ENCODE measurements at places on chromosomes 4 and X.

DNA sequence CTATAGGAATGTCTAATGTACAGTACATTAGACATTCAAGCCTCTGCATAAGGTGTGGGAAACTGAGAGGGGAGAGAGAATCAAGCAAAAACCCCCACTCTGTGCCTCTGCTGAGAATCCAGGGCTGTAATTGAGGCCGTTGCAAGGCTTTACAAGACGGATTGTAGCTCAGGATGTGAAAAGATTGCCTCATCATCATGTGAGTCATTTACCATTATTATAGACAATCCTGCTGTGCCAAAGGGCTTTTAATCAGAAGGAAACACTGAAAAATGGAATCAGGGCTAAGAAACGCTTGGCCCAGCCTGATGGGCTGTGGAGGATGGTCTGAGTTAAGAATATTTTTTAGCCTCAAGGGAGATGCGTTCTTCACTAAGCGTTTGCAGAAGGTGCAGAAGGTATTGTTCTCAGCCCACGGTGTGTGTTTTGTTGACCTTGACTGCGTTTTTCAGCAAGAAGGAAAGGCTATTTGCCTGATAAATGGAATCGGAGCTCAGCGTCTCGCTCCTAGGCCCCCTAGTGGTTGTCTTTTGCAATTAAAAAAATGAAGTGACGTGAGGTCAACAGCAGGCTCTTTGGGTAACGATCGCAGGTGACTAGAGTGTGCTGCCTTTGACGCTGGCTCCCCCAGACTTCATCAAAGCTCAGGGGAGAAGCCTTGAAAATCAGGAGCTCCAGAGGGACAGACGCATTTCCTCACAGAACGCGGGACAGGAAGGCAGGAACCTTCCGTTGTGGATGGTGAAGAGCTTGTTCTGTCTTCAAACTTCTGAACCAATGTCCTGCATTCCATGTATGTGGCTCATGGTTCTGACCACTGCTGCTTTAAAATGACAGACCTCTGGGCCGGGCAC, 18.1 kb upstream of the CHRNA9 start:
- peak; percentile 95 for DNase-seq

GRCh38 chr4:179307297-179308136, 1865.3 kb upstream of the AGA start:
- peak; percentile 21 for DNase-seq

GRCh38 chr4:176660561-176660960, 132.2 kb downstream of the VEGFC start:
- no peak for DNase-seq

DNA sequence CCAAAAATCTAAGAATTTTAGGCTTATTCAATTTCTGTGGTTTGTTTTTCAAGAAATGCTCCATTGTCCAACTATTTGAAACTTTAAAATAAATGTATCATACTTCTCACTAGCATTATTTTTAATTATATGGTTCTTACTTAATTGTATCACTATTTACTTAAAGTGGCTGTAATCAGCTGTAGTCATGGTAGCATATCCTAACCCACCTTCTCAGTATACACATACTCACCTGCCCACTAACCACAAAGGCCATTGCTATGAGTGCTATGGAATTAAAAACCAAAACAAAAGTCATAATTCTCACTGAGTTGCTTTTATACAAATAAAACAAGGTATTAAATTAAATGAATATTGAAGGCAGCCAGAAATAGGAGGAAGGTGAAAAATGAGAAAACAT, 5.0 kb downstream of the FBXO8 start:
- DNase-seq, result no peak

DNA sequence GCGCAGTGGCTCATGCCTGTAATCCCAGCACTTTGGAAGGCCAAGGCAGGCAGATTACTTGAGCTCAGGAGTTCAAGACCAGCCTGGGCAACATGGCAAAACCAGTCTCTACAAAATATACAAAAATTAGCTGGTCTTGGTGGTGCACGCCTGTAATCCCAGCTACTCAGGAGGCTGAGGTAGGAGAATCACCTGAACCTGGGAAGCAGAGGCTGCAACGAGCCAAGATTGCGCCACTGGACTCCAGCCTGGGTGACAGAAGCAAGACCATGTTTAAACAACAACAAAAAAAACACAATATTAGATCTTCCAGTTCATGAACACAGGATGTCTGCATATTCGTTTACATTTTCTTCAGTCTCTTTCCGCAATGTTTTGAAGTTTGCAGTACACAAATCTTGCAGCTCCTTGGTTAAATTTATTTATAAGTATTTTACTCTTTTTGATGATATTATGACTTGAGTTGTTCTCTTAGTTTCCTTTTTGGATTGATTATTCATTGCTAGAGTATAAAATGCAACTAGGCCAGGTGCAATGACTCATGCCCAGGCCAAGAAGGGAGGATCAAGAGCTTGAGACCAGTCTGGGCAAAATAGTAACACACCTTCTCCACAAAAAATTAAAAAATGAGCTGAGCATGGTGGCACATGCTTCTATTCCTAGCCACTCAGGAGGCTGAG, 30.4 kb upstream of the ABCG2 start:
- DNase-seq, result no peak

DNA sequence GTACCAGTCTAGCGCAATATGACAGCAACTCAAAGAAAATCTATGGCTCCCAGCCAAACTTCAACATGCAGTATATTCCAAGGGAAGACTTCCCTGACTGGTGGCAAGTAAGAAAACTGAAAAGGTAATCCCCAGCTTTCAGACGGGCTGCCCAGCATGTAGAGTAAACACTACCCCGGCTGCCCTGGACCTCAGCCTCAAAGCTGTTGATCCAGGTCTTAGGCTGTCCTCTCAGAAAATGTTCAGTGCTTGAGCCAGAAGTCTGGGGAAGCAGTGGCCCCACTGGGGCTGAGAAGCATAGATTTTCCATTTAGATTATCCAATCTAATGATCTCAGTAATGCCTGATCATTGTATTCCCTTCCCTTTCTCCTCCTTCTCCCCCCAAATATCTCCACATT, 21.9 kb downstream of the BMX start:
- DNase-seq, result no peak

GRCh38 chrX:153622661-153623309, 23.8 kb upstream of the CCNQ start:
- DNase-seq, result no peak

- DNase-seq, result peak; percentile 55
These were observed 73.8 kb upstream of the FREM3 start for GRCh38 chr4:143773998-143774895.

DNA sequence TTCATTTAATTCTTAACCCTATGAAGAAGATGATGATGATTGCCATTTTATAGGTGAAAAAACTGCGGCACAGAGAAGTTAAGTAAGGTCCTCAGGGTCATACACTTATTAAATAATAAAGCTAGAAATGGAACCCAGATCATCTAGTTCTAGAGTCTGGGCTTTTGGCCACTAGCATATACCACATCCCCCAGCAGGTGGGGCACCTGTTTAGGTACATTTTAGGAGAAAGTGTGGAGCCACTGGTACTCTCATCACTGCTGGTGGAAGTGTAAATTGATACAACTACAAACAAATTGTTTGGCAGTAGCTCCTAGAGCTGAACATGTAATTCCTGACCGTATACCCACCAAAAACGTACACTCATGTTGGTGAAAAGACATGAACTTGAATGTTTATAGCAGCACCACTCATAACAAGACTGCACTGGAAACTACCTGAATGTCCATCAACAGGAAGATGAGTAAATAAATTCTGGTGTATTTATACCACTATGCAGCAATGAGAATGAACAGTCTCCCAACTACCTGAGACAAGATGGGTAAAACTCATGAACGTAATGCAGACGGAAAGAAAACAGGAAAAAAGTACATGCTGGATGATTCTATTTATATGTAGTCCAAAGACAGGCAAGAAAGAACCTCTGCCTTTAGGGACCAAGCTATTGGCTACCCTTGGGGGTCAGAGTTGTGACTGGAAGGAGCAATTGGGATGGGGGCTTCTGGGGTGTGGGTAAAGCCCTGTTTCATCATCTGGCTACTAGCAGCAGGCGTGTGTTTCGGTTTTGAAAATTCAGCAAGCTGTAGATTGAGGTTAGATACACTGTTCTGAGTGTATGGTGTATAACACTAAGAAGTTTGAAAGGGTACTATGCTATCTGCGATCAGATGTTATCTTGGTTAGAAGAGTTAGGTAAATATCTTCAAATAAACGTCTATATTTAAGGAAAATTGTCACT, 72.3 kb upstream of the ADGRG2 start:
- DNase-seq, result no peak

DNA sequence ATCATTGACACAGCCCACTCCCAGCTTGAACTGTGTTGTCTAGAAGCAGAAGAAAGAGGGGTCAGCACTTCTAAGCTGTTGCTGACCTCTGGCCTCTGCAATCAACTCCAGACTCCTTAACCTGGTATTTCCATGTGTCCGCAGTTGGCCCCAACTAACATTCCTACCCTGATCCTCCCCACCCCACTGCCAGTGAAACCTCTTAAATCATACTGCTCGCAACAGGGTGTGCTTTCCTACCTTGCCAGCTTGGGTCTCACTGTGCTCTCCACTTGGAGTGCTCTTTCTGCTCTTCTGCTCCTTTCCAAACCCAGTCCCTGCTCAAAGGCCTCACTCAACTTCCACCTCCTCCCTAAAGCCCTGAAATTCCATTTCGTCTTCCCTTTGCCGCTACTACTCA, 52.3 kb upstream of the RPS6KA3 start:
- DNase-seq, result no peak

DNA sequence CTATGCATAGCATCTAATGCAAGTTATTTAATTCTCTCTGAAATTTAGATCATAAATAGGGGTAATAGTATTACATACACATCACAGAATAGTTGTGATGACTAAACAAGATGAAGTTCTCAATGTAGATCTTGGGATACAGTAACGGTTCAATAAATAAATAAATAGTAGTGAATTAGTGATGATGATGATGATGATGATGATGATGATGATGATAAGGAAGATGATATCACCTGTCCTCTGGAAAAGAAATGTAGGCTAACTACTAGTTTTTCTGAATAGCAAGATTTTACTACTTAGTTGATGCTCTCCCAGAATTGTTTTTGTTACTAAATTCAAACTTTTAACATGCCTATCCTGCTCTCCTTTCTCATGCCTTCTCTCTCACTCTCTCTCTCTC, 30.3 kb downstream of the SH3BGRL start:
- DNase-seq, result no peak

DNA sequence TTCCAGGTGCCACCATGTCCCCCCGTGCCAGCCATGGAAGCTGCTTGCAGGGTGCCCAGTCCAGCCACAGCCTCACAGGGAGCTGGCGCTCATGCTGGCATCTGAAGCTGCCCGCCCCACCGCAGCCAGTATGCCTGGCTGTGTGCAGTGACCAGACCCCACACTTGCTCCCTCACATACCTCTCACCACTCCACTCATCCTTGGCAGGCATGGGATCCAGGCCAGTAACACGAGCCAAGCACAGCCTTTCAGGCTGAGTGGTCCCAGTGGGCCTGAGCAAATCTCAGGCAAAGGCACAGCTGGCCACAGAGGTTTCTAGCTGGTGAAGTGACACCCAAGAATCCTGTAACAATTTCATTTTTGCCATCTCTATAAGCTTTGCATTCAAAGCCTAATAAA, 48.4 kb upstream of the SEC24B start:
- DNase-seq, result no peak

DNA sequence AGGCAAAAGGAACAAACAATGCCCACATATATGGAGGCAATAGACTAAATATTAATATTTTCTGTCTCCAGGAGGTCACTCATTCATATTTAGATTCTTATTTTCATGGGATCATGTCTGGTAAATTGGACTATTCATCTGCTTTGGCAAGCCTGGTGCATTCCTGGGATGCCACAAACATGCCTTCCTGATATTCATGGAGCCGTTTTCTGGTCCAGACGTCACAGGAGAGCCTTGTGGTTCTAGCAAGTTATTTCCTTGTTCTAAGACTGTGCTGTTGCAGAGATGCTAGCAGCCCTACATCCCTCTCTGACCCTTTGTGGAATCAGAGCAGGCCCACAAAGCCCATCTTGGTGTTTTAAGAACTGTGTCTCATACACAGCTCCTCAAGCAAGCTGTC, 16.1 kb upstream of the EXOSC9 start:
- DNase-seq, result peak; percentile 98

GRCh38 chr4:52935317-52935716, 73.2 kb downstream of the RASL11B start:
- DNase-seq, result no peak

GRCh38 chr4:138734746-138735145, 280.8 kb upstream of the NOCT start:
- DNase-seq, result peak; percentile 78

DNA sequence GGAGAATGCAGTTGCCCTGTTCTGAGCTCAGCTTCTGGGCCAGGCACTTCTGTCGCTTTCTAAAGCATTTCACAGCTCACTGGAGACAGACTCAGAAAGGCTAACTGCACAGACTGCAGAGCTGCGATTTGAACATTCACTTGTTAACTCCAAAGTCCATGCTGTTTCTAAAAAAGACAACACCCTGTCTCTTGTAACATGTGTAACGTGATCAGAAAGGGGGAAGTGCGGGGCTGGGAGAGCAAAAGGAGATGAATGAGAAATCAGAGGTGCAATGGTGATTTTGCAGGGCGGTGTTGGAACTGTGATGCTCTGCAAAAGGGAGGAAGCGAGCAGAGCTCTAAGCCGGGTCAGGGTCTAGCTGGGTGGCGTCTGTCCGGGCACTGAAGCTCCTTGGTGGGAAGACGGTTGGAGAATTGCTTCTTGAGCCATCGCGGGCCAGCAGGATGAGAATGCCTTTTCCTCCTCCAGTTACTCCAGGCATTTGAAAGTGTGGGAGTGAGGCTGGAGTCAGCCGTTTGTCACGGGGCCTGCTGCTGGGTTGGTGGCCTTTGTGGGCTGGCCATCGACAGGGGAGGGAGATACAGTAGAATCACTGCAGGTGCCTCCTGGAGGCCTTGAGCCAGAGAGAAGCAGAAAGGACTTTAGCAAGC, 20.3 kb downstream of the TBC1D14 start:
- no peak for DNase-seq

- peak; percentile 63 for DNase-seq
These were observed 1.3 kb upstream of the OTUD5 start for GRCh38 chrX:48958635-48959094.

- DNase-seq, result no peak
These were observed 65.8 kb downstream of the PDLIM5 start for GRCh38 chr4:94517492-94517891.

- DNase-seq, result no peak
These were observed 21.3 kb upstream of the SFRP2 start for GRCh38 chr4:153809916-153810810.

DNA sequence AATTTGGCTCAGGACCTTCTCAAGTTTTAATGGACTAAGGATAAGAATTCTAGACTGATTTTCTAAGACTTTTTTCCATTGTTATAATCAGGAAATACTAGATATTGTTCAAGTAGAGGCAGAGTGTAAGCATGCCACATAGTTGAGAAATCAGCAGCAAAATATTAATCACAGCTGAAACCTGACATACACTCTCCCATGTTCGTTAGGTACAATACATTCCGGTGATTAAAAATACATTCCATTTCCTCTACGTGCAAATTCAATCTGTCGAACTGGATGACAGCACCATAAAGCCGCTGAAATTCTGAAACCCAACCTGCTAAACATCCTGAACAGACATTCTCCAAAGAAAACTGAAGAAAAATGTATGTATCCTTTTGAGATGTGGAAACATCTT, 587.6 kb upstream of the DIPK2B start:
- DNase-seq, result peak; percentile 53

Data from fibroblast of skin of right quadriceps (primary cell).